ENCODE measurements at places on chromosomes 1 and 21. TPM values are rescaled to one million over a fixed set of nuclear protein-coding genes. Genes with fewer than 3 reads are reported as not detected.

- no peak for DNase-seq
Measured at GRCh38 chr1:109659145-109659544, 3.2 kb downstream of the GSTM4 start.

- DNase-seq: no peak
Measured at GRCh38 chr1:215188302-215188950, 105.9 kb downstream of the KCNK2 start.

GJA9 gene
- not detected for total RNA-seq

KIFAP3 gene
- 21.1 TPM for total RNA-seq

KCND3 gene
- not detected for total RNA-seq
